ENCODE measurements at places on chromosomes 2 and 18.

DNA sequence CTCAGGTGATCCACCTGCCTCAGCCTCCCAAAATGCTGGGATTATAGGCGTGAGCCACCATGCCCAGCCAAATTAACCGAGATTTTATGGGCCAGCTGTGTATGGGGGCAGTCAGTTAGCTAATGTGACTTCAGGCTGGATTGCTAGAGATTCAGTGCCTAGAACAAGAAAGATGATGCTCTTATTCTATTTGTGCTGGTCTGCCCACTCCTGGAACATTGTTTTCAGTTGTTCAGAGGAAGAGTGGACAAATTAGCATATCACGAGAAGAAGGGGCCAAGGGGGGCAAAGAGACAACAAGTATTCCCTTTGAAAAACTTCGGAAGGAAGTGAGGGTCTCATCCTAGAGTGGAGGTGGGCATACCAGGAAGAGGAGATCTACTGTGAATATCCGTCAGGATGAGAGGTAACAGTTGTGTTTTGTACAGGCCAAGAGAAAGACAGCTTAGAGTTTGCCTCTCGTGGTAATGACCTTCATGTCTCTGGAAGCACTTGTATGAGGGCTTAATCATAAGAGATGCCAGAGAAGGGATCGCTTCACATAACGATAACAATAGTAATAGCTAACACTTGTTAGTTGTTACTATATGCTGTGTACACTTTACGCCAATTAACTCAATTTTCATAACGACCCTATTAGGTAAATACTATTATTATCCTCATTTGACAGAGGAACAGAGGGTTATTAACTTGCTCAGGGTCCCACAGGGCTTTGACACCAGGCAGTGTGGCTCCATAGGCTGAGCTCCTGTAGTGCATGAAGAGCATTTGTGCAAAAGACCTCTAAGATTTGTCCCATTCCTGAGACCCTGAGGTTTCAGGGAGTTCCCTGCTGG is 138.3 kb downstream of the DDX1 start:
- DNase-seq: no peak

DNA sequence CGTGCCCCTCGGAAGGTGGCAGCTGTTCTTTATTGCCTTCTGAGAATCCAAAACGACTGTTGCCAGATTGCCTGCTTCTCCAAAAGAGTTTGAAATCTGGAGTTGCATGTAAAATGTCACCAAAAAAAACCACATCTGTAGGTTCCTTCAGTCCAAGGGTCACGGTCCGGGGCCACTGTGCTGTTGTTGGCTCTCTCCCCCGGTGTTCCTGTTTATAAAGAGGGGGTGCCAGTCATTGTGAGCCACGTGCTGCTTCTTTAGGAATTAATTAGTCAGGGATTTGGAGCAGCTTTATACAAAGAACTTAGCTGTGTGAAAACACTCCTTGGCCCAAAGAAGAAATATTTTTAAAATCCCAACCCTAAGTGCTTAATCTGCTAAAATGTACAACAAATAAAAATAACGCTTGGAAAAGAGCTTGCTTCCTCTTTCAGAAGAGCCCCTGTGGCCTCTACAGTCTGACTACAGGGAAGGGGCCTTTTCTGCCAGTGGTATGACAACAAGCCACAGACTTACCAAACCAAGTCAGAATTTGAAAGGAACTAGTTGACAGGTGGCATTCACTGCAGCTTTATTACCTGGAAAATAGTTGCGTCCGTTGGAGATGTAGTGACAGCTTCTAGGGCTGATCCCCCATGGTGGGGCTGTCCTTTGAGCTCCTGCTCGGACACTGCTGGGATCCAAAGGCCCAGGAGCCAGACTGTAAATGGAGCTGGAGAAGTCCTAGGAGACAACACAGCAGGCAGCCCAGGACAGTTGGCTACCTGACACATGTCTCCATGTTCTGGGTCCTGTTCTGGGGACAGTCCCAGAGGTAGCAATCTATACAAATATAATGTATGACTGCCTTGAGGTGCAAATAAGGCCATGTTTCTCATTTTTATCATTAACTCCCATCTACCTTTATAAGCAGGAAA is 84.5 kb upstream of the SLC1A4 start:
- peak; percentile 56 for DNase-seq

DNA sequence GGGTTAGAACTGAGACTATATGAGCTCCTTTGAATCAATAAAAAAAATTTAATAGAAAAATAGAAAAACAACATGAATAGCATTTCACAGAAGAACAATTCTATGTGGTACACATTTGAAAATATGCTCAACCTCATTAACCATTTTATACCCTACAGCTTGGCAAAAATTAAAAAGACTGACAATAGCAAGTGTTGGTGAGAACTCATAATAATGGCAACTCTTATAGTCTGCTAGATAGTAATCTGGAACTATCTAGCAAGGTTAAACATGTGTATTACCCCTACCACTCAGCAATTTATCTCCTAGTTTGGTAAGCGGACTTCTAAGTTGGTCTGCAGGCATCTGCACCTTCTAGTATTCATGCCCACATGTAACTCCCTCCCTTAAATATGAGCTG is 67.8 kb downstream of the CYBRD1 start:
- DNase-seq: no peak

- no peak for DNase-seq
These were observed 689.6 kb upstream of the HS6ST1 start for GRCh38 chr2:129008055-129008880.

DNA sequence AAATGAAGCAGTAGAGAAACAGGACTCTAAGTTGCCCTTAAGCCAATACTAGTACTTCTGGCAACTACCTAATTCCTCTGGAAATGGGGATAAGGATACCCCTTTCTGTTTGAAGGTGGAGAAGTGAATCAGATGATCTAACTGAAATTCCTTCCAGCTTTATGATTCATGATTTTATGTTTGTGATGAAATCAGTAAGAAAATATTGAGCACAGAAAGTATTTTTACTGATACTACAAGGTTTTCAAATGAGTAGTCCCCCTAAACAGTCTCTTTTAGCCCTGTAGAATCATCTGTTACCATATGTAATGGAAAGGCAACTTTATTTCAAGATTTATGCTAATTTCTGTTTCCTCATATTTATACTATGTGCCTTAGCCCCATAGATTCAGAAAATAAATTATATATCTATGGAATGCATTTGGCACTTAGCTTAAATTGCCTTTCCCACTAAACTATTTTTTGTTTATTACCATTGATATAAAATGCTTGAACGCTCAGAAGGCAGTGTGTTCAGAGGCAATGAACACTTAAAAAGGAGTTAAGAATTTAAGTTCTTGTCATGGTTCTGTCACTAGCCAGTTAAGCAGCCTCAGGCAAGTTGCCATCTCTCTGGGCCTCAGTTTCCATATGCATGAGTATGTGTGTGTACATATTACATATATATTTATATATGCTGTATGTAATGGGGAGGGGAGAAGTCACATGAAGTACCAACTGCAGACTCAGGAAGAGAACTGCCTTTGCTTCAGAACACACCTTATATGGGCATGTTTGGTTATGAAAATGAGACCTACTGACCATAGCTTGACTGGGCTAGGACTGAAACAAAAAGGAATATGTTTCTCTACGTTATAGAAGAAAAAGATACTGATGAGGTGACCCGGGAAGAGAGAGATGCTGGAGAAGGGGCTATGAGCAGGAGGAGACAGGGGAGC is 97.7 kb downstream of the CDC42EP3 start:
- no peak for DNase-seq

GRCh38 chr2:176138923-176139660 is 9.6 kb downstream of the HOXD8 start:
- no peak for DNase-seq

DNA sequence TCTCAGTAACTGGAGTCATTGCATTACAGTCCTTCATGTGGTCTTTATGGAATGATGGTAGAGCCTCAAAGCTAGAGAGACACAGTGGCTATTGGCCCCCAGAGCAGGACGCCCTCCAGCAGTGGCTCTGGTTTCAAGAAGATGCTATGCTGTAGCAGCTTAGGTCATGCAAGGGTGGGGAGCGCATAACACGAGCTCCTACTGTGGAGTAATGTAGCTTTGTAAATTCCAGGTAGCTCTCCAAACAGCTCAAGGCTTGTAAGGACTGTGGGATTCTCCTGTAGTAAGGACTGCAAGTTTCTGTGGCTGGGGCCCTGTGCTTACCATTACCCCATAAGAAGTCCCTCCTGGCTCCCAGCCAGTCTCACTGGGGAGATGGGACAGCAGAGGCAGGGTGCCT is 15.6 kb downstream of the APLF start:
- no peak for DNase-seq

- no peak for DNase-seq
These were observed 35.8 kb downstream of the SLC4A3 start for GRCh38 chr2:219663116-219663762.

- no peak for DNase-seq
These were observed 455.2 kb upstream of the RAB12 start for GRCh38 chr18:8153887-8154583.

GRCh38 chr2:141003967-141004657 is 1126.7 kb downstream of the LRP1B start:
- no peak for DNase-seq

DNA sequence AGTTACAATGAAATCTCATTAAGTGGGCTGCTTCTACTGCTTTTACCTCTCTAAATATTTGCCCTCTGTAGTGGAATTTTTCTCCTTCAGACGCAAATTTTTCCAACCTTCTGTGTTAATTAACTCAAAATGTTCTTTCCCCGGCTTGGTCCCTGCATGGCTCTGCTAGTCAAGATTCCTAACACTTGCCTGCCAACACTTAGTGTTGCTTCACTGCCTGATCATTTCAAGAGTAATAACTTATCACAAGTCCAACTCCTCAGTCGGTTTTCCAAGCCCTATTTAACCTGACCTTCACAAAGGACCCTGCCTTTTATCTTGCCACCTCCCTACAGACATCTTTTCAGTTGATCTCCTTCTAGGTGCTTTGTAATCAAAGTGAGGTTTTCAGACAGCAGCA is 142.7 kb downstream of the HRH4 start:
- DNase-seq: no peak

DNA sequence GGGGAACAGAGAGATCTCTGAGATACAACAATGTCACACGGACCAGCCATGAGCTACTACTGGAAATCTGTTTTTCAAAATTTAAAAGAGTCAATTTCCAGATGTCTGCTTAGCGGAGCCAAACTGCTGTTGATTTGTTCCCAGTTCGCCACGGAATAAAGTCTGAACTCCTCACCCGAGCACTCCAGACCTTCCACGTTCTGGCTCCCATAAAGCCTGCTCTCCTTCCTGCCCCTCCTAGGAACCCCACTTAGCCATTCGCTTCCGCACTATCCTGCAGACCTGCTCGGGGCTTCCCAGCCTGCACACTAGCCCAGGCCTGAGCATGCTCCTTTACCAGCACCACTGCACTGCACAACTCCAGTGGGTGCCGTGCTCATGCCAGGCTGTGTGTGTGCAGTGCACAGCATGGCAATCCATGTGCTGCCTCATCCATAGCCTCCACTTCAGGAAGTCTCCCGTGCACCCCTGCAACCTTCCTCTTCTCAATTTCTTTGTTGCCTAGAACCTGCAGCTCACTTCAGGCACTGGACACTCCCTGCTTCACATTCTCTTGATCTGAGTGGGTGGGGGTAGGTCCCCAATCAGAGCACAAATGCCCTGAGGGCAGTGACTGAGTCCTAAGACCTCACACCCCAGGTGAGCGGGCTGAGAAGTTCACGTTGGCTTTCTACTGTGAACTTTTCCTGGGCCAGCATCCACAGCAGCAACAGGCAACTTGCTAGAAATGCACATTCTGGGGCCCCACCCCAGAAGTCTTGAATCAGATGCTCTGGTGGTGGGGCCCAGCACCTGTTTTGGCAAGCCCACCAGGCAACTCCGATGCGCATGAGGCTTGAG is 53.7 kb downstream of the ZBTB7C start:
- no peak for DNase-seq

GRCh38 chr18:72261590-72261989 is 282.6 kb downstream of the CBLN2 start:
- DNase-seq: no peak

DNA sequence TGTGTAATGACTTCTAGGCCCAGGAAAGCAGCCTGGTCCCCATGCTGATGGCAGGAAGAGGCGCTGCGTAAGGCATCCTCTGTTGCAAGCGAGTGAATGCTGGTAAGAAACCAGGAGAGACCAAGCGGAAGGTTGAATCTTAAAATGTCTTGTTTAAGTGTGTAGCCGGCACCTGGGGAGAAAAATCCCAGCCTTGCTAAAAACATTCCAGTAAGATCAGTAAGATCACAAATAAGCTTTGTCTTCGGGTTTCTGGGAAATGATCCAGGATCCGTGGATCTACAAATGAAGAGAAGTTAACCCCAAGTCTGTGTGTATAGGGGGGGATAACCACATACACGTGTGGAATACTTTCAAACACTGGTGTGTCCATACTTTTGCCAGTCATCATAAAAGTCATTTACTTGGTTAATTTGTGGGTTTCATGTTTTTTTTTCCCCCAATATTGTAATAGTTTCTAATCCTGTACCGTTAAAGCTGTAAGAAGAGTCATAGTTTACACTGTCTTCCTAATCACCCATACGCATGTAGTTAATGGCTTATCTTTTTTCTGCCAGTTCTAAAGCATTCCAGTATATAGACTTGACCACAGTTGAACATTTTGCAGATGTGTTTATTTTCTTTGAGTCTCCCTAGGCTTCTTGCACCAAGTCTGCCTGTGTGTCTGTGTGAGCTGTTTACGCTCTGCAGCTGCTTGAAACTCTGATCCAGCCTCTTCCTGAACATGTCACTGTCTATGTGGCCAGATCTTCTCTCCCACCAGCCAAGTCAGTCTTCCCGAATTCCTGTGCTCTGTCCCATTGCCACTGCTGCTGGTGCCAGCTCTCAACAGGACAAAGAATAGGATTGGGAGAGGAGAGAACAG is 135.9 kb upstream of the ARL4C start:
- no peak for DNase-seq

- no peak for DNase-seq
These were observed 22.0 kb upstream of the TGIF1 start for GRCh38 chr18:3427944-3428343.

DNA sequence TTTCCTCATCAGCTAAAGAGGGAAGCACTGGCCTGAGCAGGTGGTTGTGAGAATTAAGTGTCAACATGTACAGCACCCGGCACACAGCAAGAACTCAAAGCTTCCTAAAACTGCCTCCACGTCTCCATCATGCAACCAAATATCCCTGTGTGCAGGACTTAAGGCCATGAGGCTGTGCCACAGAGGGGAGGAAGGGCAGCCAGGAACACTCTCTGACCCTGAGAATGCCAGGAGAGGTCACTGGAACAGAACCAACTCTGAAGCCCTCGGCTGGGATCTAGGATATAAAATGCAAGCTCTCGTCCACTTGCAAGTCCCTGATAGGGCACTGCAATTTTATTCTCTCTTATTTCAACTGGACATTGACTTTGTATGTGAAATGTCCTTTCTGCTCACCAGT is 12.2 kb upstream of the NPAS2 start:
- DNase-seq: no peak

- no peak for DNase-seq
These were observed 86.5 kb upstream of the TAF1B start for GRCh38 chr2:9756692-9757250.
